ENCODE measurements at places on chromosomes 11 and 22. TPM values are rescaled to one million over a fixed set of nuclear protein-coding genes. Genes with fewer than 3 reads are reported as not detected.

OR8A1 gene
- total RNA-seq = not detected

CRYBB3 gene
- total RNA-seq = not detected

WNT11 gene
- total RNA-seq = 1.1 TPM

GTSE1 gene
- 32.4 TPM for total RNA-seq

PRG3 gene
- total RNA-seq = not detected

MTA2 gene
- 84.0 TPM for total RNA-seq

DCHS1 gene
- total RNA-seq = 0.08 TPM

PRDM11 gene
- total RNA-seq = 4.6 TPM
